ENCODE measurements at places on chromosomes 6 and 20.

- DNase-seq: no peak
Measured at GRCh38 chr6:71498638-71499037, 210.0 kb downstream of the OGFRL1 start.

GRCh38 chr6:47147175-47147727, 105.1 kb upstream of the ADGRF1 start:
- no peak for DNase-seq

- DNase-seq: no peak
Measured at GRCh38 chr6:154430481-154430919, 73.9 kb upstream of the IPCEF1 start.

- DNase-seq: no peak
Measured at GRCh38 chr6:125853756-125854155, 63.0 kb downstream of the NCOA7 start.

DNA sequence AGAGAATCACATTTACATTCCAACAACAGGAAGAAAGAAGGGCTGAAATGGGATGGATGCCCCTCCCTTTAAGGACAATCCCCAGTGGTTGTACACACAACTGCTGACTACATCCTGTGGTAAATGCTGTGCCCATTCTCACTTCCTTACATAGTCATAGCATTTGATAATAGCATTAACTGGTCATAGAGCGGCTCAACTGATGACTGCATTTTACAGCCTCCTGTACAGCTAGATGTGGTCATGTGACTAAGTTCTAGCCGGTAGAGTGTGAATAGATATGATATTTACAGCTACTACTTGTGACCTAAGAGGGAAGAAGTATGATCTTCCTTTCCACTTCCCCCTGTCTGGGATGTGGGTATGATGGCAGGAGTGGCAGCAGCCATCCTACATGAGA, 24.7 kb downstream of the KCNK17 start:
- DNase-seq: no peak

DNA sequence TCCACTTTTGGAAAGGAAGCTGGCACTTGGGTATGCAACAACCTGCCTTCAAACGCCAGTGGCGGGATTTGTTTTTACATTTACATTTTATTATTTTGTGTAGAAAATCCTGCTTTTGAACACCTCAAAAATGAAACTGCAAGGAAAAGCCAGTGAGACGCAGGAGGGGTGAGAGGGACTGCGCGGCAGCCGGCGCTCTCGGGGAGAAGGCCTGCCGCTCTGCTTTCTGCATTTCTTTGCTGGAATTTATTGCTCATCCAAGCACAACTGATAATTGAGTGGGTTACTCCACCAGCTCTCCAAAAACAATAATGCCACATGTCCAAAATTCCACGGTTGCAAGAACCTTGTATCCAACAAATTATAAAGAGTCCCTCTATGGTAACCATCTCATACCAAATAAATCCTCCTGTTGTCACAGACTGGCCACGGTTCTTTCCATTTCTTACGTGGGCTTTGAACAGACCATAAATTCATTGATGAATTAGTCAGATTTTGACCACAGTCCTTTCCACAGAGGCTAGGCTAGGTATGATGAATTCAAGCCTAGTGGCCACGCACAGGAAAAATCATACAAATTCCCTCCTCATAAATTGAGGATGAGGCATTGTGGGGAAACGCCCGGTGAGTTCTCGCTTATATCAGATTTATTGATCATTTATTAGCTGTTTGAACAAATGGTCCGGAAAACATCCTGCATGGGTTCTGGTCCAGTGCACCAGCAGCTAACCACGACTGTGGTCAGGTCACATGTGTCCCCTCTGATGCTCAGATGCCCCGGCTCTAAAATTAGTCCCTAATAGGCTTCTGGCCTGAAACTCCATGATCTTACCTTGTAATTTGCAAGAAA, 31.6 kb upstream of the FOXC1 start:
- no peak for DNase-seq

DNA sequence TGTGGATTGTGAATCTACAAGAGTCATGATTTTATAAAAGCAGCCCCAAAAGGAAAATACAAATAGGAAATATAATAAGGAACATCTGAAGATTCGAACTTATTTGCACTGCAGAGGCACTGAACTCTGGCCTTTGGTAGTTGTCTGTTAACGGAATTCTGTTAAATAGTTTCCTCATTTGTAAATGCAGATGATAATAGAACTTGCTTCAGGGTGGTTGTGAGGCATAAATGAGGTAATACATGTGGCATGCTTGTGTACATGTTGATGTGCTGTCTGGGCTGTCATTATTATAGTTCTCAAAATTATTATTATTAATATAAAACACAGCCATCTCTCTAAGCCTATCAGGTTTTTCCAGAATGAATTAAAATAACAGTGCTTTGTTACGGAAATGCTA, 302.0 kb downstream of the NRN1 start:
- DNase-seq: no peak

- no peak for DNase-seq
Measured at GRCh38 chr6:169942173-169942572, 190.8 kb downstream of the ERMARD start.

GRCh38 chr6:37531437-37532036, 31.8 kb upstream of the CCDC167 start:
- no peak for DNase-seq

- no peak for DNase-seq
Measured at GRCh38 chr6:125810445-125810844, 19.7 kb downstream of the NCOA7 start.

DNA sequence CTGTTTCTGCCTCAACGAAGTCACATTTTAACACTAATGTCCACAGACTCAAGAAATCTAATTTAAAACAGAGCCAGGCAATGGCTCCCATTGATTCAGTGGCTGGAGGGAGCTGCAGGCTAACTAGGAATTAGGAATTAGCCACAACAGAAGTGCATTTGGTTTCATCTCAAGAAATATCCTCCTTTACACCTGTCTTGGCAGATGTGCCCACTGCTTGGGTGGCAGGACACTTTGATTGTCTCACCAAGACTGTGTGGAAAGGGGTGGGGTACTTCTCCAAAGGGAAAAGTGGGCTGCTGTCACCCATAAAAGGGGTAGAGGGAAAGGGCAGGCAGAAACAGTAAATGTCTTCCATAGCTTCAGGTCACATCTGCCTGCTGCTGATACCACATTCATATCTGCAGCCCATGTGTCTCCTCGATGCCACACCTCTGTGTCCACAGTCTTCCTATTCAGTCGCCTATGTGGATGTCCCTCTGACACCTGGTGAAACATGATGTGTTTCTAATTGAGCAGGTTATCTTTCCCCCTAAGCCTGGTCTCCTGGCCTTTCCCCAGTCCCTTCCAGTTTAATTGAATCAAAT, 10.9 kb upstream of the OSER1 start:
- no peak for DNase-seq
